Testis (tissue), 5 donors: ENCODE measurements at places on chromosomes 5 and 9. TPM values are rescaled to one million over a fixed set of nuclear protein-coding genes. Genes with fewer than 3 reads are reported as not detected.

DNA sequence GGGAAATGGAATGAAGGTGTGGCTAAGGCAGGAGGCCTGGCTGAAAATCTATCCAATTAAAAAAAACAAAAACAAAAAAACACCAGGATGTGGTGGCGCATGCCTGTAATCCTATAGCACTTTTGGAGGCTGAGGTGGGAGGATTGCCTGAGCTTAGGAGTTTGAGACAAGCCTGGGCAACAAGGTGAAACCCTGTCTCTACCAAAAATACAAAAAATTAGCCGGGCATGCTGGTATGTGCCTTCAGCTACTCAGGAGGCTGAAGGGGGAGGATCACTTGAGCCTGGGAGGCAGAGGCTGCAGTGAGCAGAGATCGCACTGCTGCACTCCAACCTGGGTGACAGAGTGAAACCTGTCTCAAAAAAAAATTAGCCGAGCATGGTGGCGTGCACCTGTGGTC, 21.1 kb downstream of the GRHPR start:
- H3K4me1 ChIP-seq = no peaks in the 10 kb centered on the region
- no peak overlapping the region for H3K27ac ChIP-seq
- DNase-seq = no peak
- H3K27me3 ChIP-seq = no peaks in the 10 kb centered on the region

GRCh38 chr5:152125661-152126205, 201.1 kb upstream of the GLRA1 start:
- no peaks in the 10 kb centered on the region for H3K36me3 ChIP-seq
- no peaks in the 10 kb centered on the region for H3K4me1 ChIP-seq
- no peak overlapping the region for H3K27ac ChIP-seq
- DNase-seq = no peak
- no peaks in the 10 kb centered on the region for H3K27me3 ChIP-seq

The RASEF gene
- total RNA-seq = 9.1 TPM

The LRRC26 gene
- 5.1 TPM for total RNA-seq
